GM12865 (cell line): ENCODE measurements at places on chromosomes 6 and 20.

GRCh38 chr20:14604143-14604542 lies 266.7 kb upstream of the FLRT3 start:
- no peak for DNase-seq

GRCh38 chr6:69861986-69862385 lies 4.4 kb upstream of the COL19A1 start:
- no peak for DNase-seq

DNA sequence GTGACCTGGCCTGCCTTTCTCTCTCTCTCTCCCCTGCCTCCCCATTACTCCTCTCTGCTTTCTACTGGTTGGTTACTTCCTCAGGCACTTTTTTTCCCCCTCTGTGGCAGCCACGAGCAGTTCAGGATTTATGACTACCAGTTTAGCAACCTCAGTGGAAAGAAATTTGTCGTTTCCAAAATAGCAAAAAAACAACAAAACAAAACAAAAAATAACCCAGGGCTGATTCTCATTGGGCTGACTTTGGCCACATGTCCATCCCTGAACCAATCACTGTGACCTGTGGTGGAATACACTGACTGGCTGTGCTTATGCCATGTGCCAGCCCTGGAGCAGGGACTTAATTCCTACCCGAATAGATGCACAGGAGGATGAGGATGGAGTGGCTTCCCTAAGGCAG lies 137.4 kb downstream of the TFAP2C start:
- DNase-seq = no peak

GRCh38 chr20:34639755-34640222 lies 37.1 kb downstream of the PIGU start:
- DNase-seq = no peak

GRCh38 chr6:63567966-63568365 lies 4.3 kb upstream of the LOC128125822 start:
- no peak for DNase-seq

DNA sequence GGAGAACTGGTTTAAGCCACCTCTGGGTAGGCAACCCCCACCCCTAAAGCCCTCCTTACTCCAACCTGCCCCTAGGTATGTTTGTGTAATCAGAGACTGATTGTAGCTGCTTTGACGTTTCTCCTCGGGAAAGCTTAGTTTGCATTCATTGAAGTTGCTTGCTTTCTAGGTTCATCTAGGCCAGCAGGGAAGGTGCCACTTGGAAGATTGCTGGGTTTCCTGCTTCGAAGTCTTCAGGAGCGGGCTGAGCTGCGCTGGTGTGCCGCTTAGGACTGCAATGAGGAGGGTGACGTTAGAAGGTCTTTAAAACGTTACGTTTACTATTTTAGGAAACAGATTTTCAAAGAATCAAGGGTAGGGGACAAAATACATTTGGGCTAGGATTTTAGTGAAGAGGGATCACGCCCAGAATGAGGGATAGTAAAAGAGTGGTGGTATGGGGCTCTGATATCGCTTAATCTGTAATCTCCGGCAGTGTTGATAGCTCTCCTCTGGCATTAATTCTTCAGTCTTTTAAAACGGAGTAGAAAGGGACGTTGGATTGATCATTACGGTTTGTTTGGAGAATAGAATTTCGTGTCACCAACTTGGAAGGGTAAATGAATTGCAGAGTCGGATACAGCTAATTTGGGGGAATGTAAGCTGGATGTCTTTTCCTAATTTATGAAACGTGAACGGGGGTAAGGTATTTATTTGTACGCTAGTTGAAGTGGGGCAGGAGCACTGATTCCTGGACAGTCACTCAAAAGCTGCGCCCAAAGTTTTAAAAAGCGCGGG lies 92.6 kb upstream of the PRDM1 start:
- DNase-seq = peak; percentile 16

DNA sequence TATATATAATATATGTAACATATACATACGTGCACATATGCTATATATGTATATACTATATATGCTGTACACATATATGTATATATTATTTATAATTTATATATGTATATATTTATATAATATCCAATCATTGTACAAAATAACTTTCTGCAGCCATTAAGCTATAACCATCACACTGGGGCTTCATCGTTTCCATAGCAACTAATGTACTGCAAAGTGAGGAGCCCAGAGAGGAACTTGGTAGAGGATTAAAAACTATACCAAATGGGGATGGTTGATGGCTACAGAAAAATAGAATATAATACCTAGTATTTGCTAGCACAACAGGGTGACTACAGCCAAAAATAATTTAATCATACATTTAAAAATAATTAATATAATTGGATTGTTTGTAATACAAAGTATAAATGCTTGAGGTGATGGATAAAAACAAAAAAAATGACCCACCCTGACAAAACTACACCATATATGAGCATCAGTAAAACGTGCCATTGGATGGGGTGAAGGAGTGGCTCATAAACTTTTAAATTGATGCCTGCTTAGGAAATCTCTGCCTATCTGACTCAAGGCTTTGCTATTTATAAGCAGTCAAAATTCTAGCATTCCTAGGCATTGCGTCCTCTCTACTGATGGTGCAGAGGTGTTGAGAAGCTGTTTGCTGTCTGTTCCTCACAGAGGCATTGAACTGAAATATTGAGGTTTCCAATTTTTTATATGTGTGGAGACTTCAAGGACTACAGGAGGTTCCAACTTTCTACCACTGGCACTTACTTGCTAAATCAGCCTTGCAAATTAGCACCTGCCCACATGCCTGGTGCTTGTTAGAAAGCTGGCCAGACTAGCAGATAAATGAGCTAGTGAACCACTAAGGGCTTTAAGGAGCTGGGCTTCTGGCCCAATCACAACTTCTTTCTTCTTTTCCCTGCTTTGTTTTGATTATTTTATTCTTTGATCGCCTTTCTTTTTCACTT lies 190.1 kb downstream of the SCP2D1 start:
- DNase-seq = no peak

DNA sequence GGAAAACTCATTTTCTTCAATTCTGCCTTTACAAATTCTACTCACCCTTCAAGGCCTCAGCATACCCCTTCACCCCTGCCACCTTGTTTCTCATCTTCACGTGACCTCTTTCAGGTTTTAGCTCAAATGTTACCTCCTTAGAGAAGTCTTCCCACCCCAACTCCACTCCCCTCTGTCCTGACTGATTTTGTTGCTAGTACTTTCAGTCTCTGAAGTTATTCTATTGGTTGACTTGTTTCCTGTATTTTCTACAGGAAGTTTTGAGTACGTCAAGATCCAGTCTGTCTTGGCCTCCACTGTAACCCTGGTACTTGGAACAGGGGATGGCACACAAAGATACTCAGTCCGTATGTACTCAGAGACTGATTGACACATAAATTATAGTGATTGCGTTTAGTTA lies 296.1 kb downstream of the DHX35 start:
- no peak for DNase-seq

DNA sequence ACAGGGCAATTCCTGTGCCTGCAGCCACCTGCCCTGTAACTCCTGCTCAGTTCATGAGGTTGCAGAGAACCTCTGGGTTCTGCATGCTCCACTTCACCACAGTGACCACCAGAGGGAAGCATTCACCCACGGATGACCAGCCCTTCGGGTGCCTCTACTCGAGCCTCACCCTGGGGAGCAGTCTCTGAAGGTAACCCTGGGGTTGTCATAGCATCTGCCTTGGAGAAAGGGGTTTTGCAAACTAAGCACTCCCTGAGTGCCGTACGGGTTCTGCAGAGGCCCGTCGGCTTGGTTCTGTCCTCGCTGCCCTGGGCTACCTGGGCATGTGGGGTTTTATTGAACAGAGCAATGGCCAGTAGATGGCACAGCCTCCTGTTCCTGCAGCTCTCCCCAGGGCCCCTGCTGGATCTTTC lies 10.2 kb upstream of the CST5 start:
- peak; percentile 53 for DNase-seq
